ENCODE measurements at places on chromosomes 7 and 10. TPM values are rescaled to one million over a fixed set of nuclear protein-coding genes. Genes with fewer than 3 reads are reported as not detected.

GRCh38 chr7:121041516-121042148 is 53.1 kb downstream of the CPED1 start:
- DNase-seq: no peak

DNA sequence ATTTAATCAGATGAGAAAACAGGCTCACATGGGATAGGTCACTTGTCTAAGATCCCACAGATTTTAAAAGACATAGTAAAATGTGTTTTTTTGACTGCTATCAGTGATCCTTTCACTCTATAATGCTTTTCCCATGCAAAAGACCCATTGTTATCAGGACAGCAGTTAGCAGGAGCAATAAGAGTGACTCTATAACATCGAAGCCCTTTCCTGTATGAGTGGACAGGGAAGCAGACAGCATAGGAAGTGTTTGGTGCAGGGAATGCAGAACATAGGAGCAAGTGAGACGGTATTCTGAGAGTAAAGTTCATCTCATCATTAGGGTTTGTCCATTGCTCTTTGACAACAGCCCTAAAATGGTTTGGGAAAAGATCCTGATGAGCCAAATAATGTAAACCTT is 68.5 kb downstream of the SLC25A13 start:
- no peak for DNase-seq

DNA sequence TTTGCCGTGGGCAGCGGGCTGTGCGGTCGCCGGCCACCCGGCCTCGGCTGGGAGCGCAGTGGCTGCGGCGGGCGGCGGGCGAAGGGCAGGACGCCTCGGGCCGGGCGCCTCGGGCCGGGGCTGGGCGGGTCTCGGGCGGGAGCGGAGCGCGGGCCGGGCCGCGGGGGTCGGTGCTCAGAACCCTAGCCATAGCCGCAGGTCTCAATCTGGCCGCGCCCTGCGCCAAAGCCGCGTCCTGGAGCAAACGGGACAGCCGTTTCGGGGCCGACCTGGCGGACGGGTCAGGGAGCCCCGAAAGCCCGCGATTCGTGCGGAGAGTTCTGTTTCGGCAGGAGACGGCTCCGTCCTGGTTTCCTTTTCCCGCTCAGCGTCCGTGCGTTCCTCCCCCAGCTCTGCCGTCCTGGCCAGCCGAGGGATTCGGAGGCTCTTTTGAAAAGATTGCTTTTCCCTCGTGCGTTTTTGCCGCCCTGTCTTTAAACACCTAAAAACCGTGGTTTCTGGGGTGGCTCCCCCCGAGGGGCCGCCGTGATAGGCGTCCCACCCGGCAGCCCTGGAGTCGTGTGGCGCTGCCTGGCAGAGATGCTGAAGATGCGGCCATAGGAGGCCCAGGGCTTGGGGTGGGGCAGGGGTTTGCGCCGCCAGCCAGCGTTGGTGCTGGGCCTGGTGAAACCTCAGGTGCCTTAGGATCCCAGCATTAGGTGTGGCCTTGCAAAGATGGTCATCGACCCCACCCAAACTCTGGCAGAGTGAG is 727 bp downstream of the RET start:
- DNase-seq: no peak

- DNase-seq: no peak
Measured at GRCh38 chr7:97096661-97097060, 20.8 kb upstream of the SDHAF3 start.

GRCh38 chr7:30914596-30914995 is 2.9 kb downstream of the AQP1 start:
- DNase-seq: no peak

DNA sequence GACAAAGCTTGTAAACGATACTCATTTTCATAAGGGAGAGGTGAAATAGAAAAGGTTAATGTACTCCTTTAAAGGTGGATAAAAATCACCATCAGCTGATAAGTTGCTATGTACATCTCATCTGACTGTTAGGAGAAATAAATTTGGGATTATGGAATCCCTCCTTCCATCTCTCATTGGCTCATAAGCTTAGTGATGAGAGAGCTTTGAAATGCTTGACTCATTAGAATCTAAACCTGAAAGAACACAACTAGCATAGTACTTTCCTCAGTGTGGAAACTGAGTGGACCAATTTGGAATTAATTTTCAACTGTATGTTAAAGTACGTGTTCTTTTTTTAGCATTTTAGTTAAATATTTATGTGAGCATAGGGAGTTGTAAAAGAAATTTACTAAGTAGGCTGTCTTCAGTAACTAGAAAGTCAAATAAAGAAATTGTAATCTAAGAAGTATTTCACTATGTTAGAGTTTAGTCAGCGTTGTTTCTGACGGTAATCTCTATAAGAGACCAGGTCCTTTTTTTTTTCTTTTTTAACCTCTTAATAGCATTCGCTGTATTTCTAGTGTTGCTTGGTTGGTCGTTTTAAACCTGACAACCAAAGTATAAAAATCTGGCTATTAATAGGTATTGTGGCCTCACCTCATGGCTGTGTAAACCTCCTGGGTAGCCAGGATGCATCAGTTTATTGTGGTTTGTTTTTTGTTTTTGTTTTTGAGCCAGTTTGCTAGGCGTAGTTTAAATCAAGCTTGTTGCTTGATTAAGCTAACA is 34.4 kb downstream of the FHIP2A start:
- DNase-seq: no peak

- DNase-seq: no peak
Measured at GRCh38 chr10:100835810-100836209, 77.0 kb upstream of the SLF2 start.

GRCh38 chr10:5811387-5811821 is 1.8 kb downstream of the GDI2 start:
- no peak for DNase-seq

GRCh38 chr10:1874533-1874932 is 137.2 kb upstream of the ADARB2 start:
- no peak for DNase-seq

DNA sequence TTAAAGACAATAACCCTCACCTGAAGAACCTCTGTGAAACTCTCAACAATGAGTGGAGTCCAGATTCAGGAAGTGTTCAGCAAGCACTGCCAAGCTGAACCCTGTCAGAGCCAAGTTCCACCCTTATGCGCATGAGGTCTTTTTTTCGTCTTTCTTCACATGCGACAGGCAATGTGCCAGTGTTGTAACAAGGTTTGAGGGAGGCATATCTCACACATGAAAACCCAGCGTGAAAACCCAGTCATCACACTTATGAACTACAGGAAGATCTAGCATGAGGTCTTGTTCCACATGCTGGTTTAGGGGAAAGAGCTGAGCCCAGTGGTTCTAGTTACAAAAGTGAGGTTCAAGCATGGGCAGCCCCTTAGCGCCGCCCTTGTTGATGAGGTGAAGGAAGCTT is 49.7 kb downstream of the RABGEF1 start:
- no peak for DNase-seq

- DNase-seq: no peak
Measured at GRCh38 chr10:3782146-3782450, 2.9 kb downstream of the KLF6 start.

- DNase-seq: no peak
Measured at GRCh38 chr7:30148951-30149459, 14.2 kb downstream of the MTURN start.

GRCh38 chr7:118153551-118154177 is 30.3 kb upstream of the LSM8 start:
- DNase-seq: no peak

GRCh38 chr10:101158459-101159058 is 27.5 kb downstream of the TLX1 start:
- no peak for DNase-seq

DNA sequence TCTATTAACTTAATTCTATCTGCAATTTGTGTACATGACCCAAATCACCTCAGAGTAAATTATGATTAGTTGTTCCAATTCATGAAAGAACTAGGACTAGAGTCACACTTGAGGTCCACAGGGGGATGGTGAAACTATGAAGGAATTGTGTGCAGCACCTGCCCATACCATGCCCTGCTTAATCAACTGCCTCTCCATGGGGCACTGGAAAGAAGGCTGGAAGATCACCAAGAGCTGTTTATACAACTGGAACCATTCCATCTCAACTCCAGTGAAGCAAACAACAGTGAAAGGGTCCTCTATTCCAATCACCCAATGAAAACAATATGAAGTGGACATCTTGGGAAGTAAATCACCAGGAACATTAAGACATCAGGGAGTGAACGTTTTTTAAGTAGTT is 98.7 kb upstream of the SEMA3D start:
- no peak for DNase-seq

DNA sequence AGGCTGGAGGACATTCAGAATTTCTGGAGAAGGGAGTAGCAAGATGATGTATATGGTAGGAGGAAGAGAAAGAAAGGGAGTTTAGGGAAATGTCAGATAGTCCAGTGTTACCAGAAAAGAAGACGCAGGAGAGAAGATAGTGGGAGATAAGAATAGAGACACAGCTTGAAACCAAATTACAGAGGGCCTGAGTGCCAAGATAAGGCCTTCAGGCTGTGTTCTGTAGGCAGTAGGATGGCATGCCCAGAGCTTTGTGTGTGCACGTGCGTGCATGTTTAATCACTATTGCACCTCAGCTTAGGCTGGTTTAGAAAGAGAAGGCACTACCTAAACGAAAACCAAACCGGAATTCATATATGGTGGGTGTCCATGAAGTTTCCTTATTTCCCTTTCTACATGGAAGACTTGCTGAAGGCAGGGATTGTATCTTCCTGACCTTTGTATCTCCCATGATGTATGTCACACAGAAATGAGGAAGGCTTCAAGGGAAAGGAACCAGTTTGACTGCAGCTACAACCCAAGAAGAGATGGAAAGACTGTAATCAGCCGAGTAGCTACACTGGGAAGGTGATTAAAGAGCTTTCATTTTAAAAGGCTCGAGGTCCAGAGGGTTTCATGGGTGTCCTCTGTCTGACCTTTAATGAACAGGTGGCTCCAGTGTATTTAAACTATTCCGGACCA is 35.8 kb upstream of the BHLHA15 start:
- DNase-seq: no peak

DNA sequence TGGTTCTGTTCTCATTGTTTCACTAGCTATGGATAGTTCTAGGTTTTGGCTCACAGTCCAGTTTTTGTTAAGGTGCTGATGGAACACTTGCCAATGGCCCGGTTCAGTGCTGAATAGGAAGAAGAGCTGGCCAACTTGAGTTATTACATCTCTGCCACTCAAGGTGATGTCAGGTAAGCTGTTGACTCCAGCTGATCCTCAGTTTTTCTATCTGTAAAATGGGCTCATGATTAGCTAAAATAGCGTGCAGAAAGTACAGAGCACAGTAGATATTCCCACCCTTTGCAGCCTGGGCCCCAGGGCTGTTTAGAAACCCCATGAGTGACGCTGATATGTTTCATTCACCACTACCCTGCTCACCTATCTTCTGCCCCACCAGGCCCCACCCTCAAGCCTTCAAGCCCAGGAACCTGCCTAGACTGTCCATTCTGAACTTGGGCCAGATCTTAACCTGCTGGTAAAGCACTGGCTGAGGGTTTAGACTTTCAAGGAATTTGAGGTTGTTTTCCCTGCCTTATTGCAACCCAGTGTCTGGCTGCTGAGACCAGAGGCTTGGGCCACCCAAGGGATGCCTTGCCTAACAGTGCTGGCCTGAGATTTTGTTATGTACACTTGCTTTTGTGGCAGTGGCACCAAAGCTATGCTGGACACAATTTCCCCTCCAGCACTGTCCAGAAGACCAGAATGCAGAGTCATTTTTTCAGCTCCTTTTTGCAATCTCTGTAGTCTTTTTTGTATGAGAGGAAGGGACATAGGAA is 378.2 kb upstream of the ZMIZ1 start:
- no peak for DNase-seq

DNA sequence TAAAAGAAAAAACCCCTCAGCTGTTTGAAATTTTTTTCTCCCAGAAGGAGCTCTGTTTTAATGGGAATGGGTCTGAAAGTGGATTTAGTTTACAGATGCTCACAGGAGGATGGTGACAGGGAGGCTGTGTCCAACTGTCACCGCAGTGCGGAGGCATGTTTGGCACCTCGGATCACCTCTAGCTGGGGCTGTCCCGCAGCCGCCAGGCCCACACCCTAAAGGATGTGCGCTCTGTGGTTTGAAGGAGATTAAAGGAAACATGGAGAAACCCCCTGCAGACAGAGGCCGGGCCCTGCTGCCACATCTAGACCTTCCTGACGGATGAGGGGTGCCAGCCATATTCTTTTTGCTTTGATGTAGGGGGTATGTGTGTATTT is 160.6 kb downstream of the DNAJB6 start:
- DNase-seq: no peak

- no peak for DNase-seq
Measured at GRCh38 chr10:50540069-50540825, 83.5 kb downstream of the SGMS1 start.

GRCh38 chr7:114426382-114426781 is 11.8 kb downstream of the FOXP2 start:
- no peak for DNase-seq

- no peak for DNase-seq
Measured at GRCh38 chr10:77162697-77163096, 474.9 kb downstream of the KCNMA1 start.

DNA sequence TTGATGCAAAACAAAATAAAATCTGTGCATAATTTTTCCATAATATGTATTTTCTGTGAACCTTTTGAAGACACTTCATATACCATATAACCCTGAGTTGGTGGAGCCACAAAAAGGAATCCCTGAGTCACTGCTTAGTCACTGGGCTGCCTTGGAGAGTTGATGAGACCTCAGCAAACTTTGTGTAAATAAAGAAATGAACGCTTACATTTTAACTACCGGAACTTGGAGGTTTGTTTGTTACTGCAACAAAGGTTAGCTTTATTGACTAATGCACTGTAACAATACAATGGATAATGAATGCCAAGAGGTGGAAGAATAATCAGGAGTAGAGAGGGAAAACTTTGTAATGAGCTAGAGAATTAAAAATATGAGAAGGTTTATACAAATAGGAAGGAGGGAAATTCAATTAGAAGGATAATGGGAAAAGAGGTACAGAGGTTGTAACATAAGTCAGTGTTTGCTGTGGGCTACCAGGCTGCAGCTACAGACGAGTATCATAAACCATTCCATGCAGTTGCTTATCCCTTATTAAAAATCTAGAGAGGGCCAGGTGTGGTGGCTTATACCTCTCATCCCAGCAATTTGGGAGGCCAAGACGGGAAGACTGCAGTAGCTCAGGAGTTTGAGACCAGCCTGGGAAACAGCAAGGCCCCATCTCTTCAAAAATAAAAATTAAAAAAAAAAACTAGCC is 1042.1 kb downstream of the TYW1 start:
- DNase-seq: no peak

NYAP1 gene
- polyA plus RNA-seq: 5.3 TPM

CTNNA3 gene
- 5.2 TPM for polyA plus RNA-seq

WNT8B gene
- polyA plus RNA-seq: 0.08 TPM

OR2A42 gene
- 2.2 TPM for polyA plus RNA-seq

OPN4 gene
- polyA plus RNA-seq: not detected

CDC14C gene
- polyA plus RNA-seq: not detected

PRKAR1B gene
- polyA plus RNA-seq: 43.4 TPM

ADK gene
- 74.0 TPM for polyA plus RNA-seq

NACAD gene
- polyA plus RNA-seq: 8.2 TPM

FAM221A gene
- 15.0 TPM for polyA plus RNA-seq

GFRA1 gene
- polyA plus RNA-seq: 2.2 TPM

Measured in right lung (tissue), 10 donors.